Lung microvascular endothelial cell (primary cell): ENCODE measurements at places on chromosomes 2 and 18. TPM values are rescaled to one million over a fixed set of nuclear protein-coding genes. Genes with fewer than 3 reads are reported as not detected.

MC5R gene
- total RNA-seq: not detected in 2 replicates

KLF11 gene
- 3.9 and 7.3 TPM in 2 replicates for total RNA-seq

ADAM23 gene
- total RNA-seq: 0.60 and 1.5 TPM in 2 replicates

D2HGDH gene
- total RNA-seq: 7.8 and 13.1 TPM in 2 replicates

DPYSL5 gene
- not detected in 2 replicates for total RNA-seq

PRSS56 gene
- total RNA-seq: not detected in 2 replicates

NETO1 gene
- total RNA-seq: not detected in 2 replicates

PAIP2B gene
- total RNA-seq: 0.65 and 1.8 TPM in 2 replicates

FRZB gene
- total RNA-seq: 0.22 and 0.79 TPM in 2 replicates

COPS9 gene
- 164 and 201 TPM in 2 replicates for total RNA-seq

RNF144A gene
- 8.5 and 11.3 TPM in 2 replicates for total RNA-seq

ADD2 gene
- total RNA-seq: 2.0 and 7.2 TPM in 2 replicates

CXCR1 gene
- not detected in 2 replicates for total RNA-seq

MERTK gene
- total RNA-seq: 13.9 and 21.6 TPM in 2 replicates

ALPP gene
- not detected in 2 replicates for total RNA-seq

FEV gene
- total RNA-seq: not detected in 2 replicates
